ENCODE measurements at places on chromosomes 6 and 20.

- no peak for DNase-seq
Observed at GRCh38 chr6:29763491-29764289, 40.5 kb downstream of the HLA-F start.

DNA sequence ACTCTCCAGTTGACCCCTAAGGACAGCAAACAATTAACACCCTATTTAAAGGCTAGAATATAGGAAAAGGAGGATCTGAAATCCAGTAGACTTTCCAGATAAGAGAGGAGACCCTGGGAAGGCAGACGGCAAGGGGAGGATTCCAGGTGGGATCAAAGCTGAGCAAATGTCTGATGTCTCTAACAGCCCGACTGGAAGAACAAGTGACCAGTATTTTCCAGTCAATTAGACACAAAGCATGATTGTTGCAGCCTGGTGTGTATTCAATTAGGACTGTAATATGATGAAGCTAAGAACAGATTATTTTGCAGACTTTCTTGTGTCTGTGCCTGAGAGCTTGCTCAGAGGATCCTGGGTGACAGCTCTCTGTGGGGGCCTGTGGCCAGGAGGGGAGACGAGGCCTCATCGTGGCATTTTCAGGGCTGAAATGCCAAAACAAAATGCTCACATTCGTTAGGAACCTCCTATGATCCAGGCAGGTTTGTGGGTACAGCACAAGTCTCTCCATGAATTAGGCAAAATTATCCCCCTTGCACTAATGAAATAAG lies 471.8 kb upstream of the AGPAT4 start:
- no peak for DNase-seq

DNA sequence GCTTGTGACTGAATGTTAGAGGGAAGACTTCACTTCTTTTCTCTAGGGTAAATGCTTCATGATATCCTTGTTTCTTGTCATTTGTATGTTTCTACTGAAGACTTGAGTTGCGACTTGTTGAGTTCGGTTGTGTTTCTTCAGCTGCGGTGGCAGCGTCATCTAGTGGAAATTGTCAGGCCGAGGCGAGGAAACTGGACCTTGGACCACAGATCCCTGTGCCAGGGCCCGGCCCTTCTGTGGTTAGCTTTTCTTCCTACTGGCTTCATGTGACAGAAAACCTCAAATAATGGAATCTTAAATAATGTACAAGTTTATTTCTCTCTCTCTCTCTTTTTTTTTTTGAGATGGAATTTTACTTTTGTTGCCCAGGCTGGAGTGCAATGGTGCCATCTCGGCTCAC lies 12.4 kb downstream of the MTHFD1L start:
- DNase-seq = no peak

DNA sequence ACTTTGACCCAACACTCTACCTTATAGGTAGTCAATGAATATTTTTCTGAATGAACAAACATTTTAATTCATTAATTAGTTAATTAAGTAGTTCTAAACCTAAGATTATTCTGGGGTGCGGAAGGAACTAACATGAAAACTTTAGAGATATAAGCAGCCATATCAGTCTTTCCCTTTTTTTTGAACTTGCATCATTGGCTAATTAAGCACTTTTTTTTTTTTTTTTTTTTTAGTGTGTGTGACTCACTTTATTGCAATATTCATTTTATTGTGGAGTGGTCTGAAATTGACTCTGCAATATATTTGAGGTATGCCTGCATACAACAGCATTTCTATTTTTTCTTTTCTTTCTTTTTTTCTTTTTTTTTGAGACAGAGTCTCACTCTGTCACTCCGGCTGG lies 21.8 kb upstream of the AMD1 start:
- DNase-seq = no peak

- DNase-seq = peak; percentile 11
Observed at GRCh38 chr20:48904566-48905296, 16.8 kb upstream of the ARFGEF2 start.

GRCh38 chr6:123873974-123874373 lies 70.3 kb downstream of the NKAIN2 start:
- no peak for DNase-seq

DNA sequence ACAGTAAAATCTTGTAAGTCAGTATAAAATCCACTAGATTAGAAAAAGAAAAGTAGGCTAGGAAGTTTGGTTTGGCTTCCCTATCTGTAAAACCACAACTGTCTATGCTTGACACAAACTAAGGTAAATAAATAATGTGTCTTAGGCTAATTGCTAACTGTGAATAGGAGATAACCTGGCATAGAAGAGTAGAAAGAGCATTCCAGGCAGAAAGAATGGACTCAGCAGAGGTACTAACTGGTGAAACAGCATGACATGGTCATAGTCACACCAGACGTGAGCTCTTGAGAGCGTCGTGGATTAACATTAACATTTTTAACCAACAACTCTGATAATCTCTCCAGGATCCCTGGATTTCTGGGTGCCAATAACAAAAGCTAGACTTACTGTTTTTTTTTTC lies 8.7 kb upstream of the WTAP start:
- no peak for DNase-seq

GRCh38 chr6:167146977-167147376 lies 10.8 kb downstream of the GPR31 start:
- no peak for DNase-seq

- DNase-seq = no peak
Observed at GRCh38 chr6:159609652-159610178, 83.3 kb downstream of the SOD2 start.

GRCh38 chr6:135052939-135053338 lies 1.7 kb downstream of the HBS1L start:
- no peak for DNase-seq

DNA sequence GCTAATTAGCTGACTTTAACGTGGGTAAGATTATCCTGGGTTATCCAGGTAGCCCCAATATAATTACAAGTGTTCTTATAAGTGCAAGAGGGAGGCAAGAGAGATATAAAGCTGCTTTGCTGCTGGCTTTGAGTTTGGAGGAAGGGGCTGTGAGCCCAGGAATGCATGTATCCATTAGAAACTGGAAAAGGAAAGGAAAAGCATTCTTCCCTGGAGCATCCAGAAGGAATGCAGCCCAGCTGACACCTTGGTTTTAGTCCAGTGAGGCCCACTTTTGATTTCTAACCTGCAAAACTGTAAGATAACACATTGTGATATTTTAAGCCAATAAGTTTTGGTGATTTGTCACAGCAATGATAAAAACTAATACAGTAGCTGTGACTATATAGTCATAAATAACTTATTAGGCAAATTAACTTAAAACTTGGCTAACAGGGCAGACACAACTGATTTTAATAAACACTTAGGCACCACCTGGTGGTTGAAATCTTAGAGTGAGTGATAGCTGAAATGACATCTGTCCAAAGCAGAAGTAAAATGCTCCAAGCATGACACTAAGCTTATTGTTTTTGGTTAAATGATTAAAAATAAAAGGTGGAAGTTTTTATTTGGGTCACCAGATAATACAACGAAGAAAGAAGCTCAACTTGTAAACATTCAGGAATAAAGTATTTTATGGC lies 35.6 kb downstream of the ADGRF4 start:
- no peak for DNase-seq

DNA sequence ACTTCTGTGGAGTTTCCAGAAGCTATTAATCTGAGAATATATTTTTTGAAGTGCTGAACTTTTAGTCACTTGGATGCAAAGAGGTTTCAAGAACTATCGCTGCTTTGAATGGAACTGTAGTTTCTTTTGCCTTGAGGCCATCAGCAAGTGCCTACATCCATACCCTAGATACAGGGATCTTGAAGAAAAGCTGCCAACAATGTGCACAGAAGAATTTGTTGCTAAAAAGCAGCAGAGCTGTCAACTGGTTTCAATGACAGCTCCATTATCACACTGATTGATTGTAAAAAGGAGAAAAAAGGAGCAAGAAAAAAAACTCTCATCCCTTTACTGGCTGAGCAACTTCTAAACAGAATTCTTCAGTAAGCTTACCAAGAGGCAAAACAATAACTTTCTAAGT lies 251.0 kb upstream of the NRSN1 start:
- no peak for DNase-seq

GRCh38 chr6:91166271-91167046 lies 579.6 kb upstream of the MAP3K7 start:
- no peak for DNase-seq

DNA sequence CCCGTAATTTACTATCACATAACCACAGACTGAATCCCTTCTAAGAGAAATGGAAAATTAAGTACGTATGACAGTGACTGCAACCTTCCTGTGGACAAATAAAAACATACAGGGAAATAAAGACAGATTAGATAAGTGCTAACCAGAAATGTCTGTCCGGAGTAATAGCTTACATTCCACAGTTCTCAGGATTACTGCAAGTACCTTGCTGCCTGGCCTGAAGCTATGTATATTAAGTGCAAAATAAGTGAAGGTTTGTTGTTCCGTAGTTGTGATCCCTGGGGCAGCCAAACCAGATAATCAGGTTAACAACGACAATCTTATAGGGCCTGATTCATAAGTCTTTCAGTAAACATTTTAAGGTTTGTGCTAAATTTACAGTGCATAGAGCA lies 2.8 kb downstream of the NEDD9 start:
- no peak for DNase-seq

DNA sequence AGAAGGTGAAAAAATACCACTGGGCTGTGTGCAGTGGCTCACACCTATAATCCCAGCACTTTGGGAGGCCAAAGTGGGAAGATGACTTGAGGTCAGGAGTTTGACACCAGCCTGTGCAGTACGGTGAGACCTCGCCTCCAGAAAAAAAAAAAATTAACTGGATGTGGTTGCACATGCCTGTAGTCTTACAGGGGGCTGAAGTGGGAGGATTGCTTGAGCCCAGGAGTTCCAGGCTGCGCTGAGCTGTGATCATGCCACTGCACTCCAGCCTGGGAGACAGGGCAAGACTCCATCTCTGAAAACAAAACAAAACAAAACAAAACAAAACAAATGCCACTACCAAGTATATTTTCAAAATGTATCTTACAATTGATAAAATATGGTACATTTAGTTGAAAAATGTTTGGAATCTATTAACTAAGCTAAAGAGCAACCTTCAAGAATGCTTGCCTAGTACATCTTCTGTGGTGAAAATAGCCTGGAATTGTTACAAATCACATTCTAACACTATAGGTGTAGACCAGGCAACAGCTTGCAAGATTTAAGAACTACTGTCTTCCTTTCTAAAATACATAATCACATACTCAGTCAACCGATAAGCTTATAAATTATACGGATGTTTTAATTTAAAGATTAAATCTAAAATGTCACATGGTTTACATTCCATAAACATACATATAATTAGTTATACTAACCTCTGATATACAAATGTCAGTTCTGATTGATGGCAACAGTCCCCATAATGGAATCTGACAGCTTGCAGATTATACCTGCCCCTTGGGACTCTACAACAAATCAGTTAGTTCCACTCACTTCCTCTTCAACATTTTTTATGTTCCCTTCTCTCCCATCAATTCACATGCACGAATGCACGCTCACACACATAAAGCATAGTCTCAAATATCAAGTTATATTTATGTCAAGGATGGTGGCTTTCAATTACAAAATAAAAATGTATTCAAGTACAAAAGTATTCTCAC lies 150.8 kb downstream of the ASCC3 start:
- no peak for DNase-seq

DNA sequence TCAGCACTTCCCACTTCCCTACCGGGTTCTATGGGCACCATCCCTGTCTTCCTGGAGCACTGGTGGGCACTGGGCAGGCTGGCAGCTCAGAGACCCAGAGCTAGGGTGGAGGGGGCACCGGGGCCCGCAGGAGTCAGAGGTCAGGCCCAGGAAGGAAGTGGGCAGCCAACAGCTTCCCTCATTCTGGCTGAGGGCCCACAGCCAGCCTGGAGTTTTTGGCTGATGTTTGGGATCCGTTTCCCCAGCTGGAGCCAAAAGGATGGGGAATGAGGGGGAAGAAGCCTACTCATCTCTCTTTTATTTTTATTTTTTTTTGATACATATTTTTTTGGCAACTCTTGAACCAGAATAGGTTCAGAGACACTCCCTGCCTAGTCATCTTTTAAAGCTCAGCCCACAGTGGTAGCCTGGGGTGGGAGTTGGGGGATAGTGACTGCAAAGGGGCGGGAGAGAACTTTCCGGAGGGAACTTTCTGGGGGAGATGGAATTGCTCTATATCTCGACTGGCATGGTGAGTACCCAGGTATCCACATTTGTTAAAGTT lies 54.2 kb upstream of the MLN start:
- DNase-seq = no peak

DNA sequence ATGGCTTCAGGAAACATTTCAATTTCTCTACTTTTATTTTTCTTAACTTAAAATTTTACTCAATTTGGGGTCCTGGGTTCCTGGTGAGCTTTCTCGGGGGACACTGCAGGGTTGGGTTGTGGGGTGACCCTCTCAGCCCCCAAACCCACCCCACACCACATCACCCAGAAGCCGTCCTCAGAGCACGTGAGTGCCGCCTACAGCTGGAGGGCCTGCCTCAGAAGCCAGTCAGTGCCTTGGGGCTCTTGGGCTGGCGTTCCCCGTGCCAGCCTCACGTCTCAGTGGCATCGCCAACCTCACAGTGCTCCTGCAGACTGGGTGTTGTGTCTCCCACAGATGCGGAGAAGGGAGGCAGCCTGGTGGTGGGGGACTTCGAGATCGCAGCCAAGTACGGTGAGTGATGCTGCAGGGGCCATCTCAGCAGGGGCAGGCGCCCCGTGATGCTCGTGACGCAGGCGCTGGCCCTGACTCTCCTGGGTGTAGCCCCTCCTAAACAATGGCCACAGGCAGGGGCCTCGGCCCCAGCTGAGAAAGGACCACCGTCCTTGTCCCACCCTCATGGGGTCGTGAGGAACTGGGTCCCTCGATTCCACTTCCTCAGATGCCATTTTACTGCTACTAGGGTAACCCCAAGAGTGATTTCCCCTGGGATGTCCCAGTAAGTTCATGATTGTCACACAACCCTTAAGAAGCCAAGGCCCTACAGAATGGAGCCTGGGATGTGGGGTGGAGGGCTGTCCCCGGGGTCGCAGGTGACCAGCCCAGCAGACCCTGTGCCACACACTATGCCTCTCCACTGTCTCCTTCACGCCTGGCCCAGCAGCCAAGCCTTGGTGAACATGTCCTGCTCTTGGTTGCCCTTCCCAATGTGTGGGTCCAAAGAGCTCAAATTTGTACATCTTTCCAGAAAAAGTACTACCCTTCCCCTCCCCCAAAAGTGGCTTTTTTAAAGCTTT lies 23.8 kb upstream of the PYGB start:
- DNase-seq = no peak

DNA sequence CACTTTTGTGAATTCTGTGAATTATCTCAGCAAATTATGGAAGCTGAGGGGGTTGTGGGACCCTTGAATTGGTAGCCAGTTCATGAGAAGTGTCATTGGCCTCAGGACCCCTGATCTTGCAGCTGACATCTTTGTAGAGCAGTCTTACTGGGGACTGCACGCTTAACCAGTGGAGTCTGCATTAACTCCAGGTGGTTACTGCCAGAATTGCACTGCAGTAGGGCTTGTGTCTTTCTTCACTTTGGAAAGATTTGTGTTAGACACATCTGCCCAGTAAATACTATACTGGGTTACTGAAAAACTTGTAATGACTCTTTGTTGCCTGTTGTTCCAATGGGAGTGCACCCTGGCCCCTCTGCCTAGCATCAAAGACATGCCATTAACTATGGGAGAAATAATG lies 21.2 kb upstream of the CDKN1A start:
- no peak for DNase-seq
